Cortex of kidney (tissue), 1 donor: ENCODE measurements at places on chromosomes 2 and 18.

DNA sequence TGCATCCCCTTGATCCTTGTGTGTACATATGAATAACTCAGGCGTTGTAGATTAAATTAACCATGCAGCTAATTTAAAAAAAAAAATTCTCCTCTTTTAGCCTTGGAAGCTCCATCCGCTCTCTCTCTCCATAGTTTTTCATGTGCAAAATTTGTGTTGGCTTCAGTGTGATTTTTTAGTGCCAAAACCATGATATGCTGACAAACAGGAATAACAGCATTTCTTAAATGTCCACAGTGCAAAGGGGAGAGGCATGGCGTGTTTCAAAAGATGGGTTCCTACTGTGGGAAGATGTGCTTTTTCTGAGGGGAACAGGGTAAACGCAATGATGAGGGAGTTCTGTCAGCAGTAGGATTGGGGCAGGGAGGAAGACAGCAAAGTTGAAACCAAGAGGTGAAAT lies 247.0 kb downstream of the ICOS start:
- no peak for DNase-seq

GRCh38 chr18:46950064-46950656 lies 32.8 kb downstream of the KATNAL2 start:
- no peak for DNase-seq

- DNase-seq: no peak
Observed at GRCh38 chr2:36701918-36702317, 5.4 kb downstream of the VIT start.

DNA sequence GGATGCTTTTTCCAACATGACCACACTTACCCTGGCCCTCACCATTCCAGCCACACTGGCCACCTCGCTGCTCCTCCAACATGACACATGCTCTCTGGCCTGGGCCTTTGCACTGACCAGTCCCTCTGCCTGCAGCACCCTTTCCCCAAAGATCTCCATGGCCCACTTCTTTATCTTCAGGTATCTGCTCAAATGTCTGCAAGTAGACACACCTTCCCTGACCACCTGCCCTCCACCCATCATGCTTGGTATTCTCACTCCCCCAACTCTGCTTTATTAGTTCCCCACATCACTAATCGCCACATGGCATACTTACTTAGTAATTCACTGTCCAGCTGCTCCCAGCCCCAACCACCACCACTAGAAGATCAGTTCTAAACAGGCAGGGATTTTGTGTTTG lies 214.2 kb downstream of the BCL11A start:
- no peak for DNase-seq

DNA sequence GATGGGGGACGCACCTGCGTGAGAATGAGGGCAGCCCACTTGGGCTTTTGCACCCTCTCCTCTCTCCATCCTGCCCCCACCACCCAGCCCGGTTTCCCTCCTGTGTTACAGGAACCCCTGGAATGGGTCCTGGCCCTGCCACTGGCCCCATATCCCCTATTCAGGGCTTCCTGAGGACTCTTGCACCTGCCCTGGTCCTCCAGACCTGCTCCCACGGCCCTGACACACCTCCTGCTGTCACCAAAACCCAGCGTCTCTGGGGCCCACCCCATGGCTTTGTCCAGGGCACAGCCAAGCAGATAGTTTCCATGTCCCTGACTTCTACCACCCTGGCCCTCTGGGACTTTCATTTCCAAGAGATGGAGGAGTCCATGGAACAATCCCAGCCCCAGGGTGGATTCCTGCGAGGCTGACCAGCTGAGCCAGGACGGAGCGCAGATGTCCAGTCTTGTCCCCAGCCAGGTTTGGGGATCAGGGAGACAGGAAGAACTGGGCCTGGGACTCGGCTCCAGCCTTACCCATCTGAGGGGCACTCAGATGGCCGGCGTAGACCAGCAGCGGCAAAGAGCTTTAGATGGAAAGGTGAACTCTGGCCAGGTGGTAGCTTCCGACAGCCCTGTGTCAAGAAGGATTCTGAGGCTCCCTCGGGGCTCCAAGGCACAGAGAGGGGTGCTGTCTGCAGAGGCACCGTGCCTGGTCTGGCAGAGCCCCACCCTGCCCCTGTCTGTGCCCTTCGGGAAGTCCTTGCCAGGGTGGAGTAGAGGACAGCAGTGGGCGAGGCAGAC lies 12.0 kb downstream of the GPR35 start:
- no peak for DNase-seq

DNA sequence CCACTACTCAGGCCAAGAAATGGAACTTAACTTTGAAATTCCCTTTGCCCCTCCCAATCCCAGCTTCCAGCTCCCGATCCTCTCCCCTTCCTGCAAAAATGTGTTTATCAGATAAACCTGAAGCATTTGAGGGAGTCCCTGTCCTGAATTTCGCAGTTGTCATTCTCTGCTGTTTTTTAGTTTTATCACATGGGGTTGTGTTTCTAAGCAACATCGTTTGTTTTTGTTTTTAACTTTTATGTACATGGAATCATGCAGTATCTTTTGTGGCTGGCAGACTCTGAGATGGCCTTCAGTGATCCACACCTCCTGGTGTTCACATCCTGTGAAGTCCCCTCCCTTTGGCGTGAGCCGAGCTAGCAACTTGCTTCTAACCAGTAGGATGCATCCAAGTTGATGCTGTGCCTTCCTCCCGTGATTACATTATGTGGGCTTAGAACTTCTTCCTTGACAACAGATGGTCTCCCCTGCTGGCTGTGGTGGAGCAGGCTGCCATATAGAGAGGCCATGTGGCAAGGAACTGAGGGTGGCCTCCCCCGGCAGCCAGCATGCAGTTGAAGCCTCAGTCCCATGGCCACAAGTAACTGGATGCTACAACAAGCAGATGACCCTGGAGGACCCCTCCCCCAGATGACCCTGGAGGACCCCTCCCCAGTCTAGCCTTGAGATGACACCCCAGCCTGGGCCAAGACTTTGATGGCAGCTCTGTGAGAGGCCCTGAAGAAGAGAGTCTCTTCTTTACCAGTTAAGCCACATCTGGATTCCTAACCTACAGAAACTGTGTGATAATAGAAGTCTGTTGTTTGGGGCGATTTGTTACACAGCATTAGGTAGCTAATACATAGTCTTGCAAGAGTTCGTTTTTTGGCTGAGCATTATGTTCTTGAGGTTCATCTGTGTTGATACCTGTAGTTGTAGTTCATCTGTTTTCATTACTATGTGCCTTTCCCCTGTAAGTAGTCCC lies 27.7 kb downstream of the SH3BP4 start:
- DNase-seq: no peak

GRCh38 chr2:18435426-18436037 lies 124.9 kb downstream of the RDH14 start:
- DNase-seq: no peak

DNA sequence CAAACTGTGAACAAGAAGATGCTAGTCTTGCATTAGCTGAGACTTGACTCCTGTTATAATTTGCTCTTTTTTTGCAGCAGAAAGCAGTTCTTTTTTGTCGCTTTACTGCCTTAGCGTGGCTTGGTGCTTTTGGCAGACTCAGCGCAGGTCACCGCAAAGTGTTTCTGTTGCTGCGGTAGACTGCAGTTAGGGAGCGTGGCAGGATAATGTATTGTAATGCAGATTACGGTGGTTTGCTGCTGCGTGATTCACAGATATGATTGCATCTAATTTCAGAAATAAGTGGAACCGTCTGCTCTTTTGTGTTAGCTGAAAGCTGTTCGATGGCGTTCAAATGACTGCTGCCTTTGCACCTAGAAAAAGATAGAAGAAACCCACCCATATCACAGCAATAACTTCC lies 131.6 kb upstream of the SATB2 start:
- DNase-seq: no peak

GRCh38 chr2:96856776-96857666 lies 795 bp downstream of the ANKRD39 start:
- DNase-seq: no peak

DNA sequence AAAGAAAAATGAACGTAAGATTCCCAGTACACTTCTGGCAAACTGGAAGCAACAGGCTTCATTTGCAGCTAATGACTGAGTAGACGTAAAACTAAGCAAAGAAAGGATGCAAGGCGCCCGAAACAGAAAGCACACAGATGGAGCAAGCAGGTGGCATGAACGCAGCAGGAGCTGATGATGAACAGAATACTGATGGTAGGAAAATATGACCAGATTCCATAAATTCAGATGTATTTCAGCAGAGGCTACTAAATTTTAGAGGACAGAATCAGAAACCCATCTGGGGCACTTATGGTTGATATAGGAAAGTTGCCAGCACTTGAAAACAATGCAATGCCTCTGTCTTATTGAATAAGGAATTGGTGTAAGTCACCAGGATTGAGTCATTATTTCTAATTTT lies 658.7 kb upstream of the LINC00305 start:
- no peak for DNase-seq

DNA sequence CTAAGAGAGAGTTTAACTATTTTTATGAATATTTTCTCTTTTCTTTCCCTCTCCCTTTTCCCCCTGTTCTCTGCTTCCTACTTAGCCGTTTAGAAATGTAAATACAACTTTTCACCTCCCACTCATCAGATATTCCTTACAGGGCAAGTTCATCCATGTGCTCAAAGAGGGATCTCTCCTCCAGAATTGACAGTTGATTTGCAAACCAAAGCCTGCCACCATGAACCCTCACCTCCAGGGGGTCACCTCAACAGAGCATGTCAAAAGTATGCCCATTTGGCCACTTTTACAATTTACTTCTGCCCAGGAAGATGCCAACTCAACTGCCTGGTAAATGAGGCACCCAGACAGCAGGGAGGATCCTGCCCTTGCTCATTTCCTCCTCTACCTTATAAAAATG lies 149.2 kb upstream of the GYPC start:
- DNase-seq: no peak

GRCh38 chr2:236782938-236783337 lies 213.3 kb downstream of the ACKR3 start:
- DNase-seq: no peak

- DNase-seq: no peak
Observed at GRCh38 chr2:56523816-56524215, 340.0 kb downstream of the CCDC85A start.

DNA sequence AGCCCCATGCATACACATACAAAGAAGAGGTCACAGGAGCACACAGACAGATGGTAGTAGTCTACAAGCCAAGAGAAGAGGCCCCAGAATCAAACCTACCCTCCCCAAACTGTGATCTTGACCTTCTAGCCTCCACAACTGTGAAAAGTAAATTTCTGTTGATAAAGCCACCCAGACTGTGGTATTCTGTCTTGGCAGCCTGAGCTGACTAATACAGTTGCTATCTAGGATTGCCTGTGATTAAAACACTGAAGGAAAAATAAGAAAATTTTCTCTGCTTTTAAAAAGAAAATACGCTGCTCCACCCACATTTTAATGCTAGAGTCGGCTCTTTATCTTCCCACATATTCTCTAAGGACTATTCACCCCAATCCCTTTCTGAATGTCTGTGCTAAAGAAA lies 143.7 kb upstream of the TMEM200C start:
- no peak for DNase-seq

GRCh38 chr2:240023792-240024191 lies 1.4 kb downstream of the NDUFA10 start:
- DNase-seq: no peak

GRCh38 chr2:20049637-20050036 lies 1.8 kb downstream of the LAPTM4A start:
- no peak for DNase-seq

GRCh38 chr2:51976623-51977022 lies 944.7 kb upstream of the NRXN1 start:
- no peak for DNase-seq

DNA sequence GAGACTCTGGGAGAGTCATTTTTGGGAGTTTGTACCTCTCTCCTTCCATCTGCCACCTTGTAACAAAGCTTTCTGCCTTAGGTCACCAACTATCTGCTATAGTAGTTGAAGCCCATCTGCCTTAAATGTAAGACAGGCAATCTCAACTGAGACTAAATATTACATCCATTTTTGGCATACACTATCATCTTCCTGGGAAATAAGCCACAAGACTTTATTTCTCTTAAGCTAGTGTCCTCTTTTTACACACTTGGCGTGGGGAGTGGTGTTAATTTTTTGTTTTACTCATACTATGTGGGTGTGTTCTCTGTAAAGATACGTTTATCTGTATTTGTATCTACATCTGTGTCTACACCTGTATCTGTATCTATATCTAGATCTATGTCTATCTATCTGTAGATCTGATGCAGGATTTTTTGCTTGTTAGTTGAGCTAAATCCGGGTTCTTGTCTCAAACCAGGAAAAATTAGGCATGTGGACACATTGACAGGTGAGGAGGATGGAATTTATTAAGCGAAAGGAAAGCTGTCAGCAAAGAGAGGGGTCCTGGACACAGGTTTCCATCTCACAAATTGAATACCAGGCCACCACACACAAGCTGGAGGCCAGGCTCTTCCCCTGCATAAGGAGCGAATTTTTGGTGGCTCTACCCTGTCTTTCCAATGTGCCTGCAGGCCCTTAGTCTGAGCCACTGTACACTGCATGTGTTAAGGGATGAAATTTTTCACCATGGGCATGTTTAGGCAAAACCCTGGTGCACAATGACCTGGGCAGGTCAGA lies 64.8 kb upstream of the RND3 start:
- no peak for DNase-seq

DNA sequence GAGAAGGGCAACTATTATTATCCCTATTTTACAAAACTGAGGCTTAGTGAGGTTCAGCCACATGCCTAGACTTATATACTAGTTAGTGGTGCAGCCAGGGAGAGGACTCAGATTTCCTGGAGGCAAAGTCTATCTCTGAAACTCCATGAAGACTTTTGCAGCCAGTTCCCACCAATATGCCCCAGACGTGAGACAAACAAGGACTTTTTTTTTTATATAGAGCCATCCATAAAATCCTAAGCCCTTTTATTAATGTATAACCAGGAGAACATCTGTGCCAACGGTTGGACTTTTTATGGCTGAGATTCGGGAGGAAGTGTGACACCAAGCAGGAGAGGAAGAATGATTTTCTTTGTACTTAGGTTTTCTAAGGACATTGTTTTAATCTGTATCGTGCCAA lies 29.9 kb downstream of the LIPG start:
- no peak for DNase-seq

DNA sequence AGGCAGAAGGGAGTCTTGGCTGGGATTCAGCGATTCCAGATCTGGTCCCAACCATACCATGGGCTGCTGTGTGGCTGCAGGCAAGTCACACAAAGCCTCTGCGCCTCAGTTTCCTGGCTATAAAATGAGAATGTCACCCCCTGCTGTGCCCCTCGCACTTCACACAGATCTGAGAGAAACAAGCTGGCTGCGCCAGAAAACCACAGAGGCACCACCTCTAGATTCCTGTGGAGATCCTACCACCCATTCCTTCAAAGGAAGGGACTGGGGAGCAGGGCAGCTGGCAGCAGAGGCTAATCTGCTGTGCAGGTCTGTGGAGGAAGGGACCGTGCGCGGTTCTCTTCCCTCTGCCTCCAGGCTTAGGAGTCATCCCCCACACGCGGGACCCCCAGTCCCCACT lies 19.8 kb downstream of the NEURL3 start:
- no peak for DNase-seq
